ENCODE measurements at places on chromosomes 2 and 18.

GRCh38 chr2:216619411-216620393 lies 13.5 kb upstream of the IGFBP2 start:
- DNase-seq: no peak

GRCh38 chr2:136332436-136333095 lies 214.6 kb upstream of the CXCR4 start:
- no peak for DNase-seq

GRCh38 chr2:156653675-156654074 lies 217.5 kb downstream of the GPD2 start:
- no peak for DNase-seq

- no peak for DNase-seq
These were observed 25.6 kb downstream of the ARHGAP28 start for GRCh38 chr18:6755107-6755506.

GRCh38 chr2:19829672-19830071 lies 72.1 kb downstream of the TTC32 start:
- DNase-seq: no peak

- DNase-seq: no peak
These were observed 15.0 kb upstream of the GPC1 start for GRCh38 chr2:240420206-240421104.

GRCh38 chr18:9690418-9691188 lies 17.5 kb upstream of the RAB31 start:
- DNase-seq: no peak

GRCh38 chr2:157267476-157267875 lies 10.0 kb downstream of the GALNT5 start:
- DNase-seq: no peak

DNA sequence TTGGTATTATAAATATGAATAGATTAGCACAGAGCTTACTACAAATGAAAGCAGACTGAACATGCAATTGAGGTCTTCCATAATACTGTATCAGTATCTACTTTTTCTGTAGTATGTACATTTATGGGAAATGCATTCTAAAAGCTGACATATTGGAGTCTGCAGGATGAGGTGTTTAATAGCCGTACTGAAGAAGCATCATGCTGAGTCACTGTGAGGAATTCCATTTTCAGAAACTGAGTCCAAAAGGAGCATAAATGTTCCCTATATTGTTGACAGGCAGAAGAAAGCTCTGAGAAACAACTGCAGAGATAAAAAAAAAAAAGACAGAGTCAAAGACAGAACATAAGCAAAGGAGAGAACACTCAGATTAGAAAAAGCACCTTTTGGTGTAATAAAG lies 366.7 kb upstream of the SPHKAP start:
- DNase-seq: no peak

GRCh38 chr18:50369672-50370071 lies 5.2 kb upstream of the SKA1 start:
- DNase-seq: no peak

- DNase-seq: no peak
These were observed 198.9 kb downstream of the AGAP1 start for GRCh38 chr2:235692671-235693171.

DNA sequence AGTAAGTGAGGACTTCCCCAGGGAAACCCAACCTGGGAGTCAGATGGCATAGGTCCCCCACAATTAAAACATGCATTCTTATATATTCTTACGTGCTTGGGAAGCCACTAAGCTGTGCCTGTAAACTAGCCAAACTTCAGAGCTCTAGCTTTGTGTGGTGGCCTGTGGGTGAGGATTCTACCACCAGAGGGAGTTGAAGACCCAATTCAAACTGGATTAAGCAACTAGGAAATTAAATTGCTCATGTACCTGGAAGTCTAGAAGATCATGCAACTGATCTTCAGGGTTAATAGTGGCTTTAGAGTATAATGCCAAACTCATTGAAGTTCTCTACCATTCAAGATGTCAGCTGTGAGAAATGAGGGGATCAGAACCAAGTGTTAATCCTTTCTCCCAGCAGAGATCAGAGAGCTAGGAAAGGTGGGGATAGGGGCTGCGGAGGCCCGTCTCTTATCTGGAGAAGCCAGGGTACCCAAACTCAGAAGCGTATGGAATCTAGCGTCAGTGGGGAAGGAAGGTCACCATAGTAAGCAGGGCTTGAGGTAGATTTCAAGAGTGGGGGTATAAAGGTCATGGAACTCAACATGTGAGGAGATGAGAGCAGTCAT lies 53.2 kb upstream of the CCDC85A start:
- no peak for DNase-seq

GRCh38 chr2:235866373-235866772 lies 301.8 kb downstream of the GBX2 start:
- no peak for DNase-seq
